ENCODE measurements at places on chromosomes 3 and 15.

DNA sequence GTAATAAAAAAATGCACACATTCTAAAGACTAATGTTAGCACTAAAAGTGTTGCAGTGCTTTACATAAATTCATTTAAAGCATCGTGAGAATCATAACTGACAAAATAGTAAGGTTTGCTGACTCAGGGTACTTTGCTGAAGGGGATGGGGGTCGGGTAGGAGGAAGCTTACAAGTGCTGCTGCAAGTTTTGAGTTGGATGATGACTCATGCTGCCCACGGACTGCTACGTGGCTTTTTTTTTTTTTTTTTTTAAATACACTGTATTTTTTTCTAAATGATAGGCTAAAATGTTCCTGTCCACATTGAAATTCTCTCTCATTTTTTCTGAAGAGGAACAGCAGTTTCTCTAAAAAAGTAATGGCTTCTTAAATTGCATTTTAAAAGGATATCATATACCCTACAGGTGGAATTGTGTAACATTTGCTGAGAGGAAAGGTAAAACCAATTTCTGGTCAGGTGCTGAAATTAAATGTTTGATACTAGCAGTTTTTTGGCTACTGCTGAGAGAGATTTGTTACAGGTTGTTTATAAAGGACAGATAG, 2.2 kb downstream of the MAPK6 start:
- DNase-seq = peak; percentile 29

DNA sequence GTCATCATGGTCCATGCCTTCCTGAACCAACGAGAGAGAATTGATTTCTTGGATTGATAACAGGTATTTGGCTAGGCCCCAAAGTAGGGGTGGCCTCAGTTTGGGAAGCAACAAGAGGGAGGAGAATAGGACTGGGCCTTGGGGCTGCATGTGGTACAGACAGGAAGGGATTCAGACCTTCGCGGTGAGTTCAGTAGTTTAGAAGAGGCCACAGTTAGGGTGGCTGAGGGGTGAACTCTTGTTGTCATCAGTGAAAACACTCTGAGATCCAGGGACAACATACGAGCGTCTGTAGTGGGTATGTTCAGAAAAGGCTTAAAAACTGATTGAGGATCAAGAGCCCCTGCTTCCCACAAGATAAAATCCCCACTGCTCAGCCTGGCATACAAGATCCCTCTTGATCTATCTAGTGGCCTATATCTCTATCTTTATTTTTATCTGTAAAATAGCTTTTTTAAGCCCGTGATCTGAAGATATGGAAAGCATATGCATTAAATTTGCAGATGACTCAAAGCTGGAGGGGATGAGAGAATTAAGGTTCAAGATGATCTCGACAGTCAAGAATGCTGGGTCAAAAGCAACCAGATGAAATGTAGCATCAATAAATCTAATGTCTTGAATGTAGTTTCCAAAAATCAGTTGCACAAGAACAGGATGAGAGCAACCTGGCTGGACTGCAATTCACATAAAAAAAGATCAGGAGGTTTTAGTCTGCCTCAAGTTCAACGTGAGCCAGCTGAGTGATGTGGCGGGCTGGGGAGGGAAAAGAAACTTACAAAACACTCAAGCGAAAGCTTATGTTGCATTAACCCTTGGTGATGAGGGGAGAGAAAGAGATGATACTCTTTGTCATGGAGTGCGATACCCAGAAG, 221.1 kb upstream of the TLE3 start:
- no peak for DNase-seq

DNA sequence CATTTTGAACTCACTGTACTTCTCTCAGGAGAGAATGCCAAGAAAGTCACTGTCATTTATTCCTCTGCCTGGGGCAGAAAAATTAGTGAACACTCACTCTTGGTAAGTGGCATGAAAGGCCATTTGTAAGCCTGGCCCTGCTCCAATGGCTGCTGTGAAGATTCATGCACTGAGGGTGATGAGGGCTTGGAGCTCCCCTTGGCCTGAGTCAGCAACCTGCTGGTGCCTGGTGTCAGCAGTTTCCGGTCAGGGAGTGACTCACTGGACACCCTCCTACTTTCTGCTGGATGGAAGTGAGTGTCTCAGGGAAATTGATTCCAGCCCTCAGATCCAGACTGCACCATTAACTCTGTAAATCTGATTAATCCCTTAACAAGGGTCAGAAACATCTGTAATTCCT, 37.6 kb downstream of the TRA2B start:
- no peak for DNase-seq

- peak; percentile 60 for DNase-seq
Measured at GRCh38 chr15:46365572-46365971, 730.7 kb downstream of the SQOR start.

- DNase-seq = no peak
Measured at GRCh38 chr3:31534065-31534425, 1.3 kb downstream of the STT3B start.

DNA sequence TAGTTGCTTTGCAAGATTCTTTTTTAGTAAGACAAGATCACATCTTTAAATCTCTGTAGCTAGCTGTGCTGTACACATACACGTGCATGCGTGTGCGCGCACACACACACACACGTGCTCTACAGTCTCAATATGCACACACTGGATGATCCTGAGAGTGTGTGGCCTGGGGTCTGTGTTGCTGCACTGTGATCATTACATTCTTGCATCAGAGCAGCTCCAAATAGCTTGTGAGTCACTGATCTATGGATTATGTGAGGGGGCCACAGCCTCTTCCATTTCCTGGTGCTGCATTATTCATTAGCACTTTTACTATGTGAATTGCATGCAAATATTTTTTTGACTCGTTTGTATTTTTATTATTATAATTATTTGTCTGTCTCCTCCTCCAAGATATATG, 34.6 kb downstream of the MCTP2 start:
- DNase-seq = no peak

GRCh38 chr15:72856549-72857040, 73.0 kb upstream of the ADPGK start:
- no peak for DNase-seq

DNA sequence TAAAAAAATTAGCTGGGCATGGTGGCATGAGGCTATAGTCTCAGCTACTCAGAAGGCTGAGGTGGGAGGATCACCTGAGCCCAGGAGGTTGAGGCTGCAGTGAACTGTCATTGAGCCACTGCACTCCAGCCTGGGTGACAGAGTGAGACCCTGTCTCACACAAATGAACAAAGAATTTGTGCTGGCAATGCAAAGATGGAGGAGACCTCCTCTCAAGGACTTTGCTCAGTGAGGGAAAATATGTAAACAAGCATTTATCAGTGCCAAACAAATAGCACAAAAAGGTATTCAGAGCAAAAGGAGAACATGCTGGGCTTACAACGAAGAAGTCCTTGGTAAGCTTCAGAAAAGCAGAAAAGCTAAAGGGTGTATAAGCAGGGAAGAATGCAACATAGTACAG, 113.1 kb upstream of the UMPS start:
- no peak for DNase-seq

DNA sequence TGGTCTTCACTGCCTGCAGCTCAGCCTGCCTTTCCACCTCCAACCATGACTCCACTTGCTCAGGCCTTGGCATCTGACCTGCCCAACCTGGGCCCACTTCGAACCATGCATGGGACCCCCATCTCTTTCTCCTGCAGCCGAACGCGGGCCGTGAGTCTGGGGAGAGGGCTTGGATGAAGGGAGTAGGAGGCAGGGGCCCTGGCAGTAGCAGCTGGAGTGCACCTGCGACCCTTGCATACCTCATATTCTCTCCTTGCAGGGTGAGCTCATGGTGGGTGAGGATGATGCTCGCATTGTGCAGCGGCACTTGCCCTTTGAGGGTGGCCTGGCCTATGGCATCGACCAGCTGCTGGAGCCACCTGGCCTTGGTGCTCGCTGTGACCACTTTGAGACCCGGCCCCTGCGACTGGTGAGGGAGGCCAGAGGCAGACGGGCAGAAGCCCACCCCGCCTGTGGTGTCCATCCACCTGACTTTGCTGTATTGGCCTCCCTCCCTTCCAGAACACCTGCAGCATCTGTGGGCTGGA, 13.5 kb downstream of the NT5DC2 start:
- DNase-seq = no peak

DNA sequence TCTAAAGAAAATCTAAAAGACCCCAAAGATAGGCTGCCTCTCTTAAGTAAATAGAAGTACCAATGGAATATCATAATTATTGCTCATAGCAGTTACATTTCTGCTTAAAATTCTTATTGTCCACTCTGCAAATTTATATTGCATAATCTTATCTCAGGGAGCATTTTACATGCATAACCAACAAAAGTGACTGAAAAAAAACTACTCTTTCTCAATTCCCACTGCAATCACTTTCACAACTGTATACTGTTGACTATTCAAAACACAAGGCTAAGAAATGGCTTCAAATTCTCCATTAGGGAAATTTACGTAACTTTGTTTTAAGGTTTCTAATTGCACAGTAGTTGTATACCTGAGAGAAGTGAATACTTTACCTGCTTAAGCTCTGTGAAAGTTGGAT, 56.3 kb downstream of the HMG20A start:
- DNase-seq = no peak

DNA sequence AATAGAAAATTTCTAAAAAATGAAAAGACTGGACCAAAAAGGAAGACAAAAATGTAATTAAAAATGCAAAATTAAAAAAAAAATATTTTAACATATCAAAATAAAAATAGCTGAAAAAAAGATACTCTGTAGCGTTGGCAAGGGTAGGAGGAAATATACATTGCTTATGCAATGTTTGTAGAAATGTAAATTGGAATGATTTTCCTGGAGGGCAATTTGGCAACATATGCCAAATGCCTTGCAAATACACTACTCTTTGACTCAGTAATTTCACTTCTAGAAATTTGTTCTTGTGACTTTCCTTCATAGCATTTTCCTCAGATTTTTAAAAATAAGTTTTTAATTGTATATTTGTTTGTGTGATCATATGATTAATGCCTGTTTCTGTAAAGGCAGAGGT, 296.6 kb downstream of the ZNF621 start:
- no peak for DNase-seq

- DNase-seq = no peak
Measured at GRCh38 chr3:168425936-168426595, 330.3 kb upstream of the GOLIM4 start.

- DNase-seq = no peak
Measured at GRCh38 chr3:188097791-188098190, 56.2 kb upstream of the LPP start.

- DNase-seq = no peak
Measured at GRCh38 chr3:24457719-24458118, 36.9 kb downstream of the THRB start.

GRCh38 chr15:31598620-31599019, 272.0 kb downstream of the KLF13 start:
- no peak for DNase-seq

GRCh38 chr3:66856533-66856932, 141.6 kb upstream of the KBTBD8 start:
- DNase-seq = no peak

- DNase-seq = no peak
Measured at GRCh38 chr15:63763476-63764123, 70.1 kb downstream of the HERC1 start.

DNA sequence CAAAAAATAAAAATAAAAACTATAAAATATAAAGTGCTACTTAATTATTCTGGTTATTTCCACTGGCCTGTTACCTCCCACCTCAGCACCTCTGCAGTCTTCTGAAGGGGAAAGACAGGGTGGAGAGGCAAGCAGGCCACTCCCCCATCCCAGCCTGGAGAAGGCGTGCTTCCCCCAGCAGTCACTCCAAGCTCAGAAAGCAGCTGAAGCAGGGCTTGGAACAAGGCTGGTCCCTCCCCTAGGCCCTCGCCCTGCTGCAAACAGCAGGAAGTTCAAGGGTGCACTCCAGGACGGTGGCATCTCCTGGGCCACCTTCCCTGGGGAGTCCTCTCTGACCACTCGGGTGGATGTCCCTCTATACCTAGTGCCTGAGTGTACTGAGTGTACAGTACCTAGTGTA, 21.4 kb downstream of the CACNA2D2 start:
- no peak for DNase-seq

GRCh38 chr3:82977871-82978270, 1216.4 kb upstream of the GBE1 start:
- no peak for DNase-seq

DNA sequence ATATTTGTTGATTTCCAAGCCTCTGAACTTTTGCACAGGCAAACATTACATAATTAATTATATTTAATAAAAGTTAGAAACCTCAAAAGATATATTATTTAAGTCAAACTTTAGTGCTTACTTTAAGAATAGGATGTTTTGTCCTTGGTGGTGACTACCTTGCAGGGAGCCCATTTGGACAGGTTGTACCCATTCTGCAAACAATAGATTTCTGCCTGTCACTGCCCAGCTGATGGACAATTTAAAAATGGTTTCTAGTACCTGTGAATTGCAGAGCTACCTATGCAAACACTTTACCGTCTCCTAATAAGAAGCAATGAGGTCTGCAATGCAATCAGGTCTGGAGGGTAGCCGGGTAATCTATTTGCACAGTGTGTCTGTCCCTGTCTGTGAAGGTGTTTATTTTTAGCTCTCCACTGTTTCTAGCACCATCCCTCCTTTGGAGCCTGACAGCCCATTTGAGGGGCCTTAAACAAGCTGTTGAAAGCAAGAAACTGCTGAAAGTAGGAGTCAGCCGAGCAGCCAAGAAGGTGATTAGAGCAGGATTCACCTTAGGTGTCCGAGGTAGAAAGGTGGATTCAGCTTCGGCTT, 556.2 kb upstream of the CFAP20DC start:
- no peak for DNase-seq

- DNase-seq = no peak
Measured at GRCh38 chr3:123499322-123499721, 50.4 kb upstream of the ADCY5 start.

All from occipital lobe (tissue), 3 donors.